ENCODE measurements at places on chromosomes 11 and 22.

DNA sequence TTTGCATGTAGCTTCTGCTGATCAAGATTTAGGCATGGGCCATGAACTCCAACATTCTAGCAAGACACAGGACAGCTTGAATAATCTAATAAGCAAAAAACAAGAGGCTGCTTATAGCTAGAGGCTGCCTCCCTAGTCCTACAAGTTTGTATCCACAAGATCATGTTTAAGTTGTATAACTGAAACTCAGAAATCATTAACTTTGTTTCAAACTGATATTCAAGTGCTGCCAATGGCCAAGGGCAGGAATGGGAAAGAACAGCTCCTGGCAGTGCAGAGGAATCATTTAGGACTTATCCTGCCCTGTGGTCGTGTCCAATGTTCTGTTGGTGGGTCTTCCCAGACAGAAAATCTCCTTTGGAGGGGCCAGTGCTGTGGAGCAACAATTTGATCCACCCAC is 209.6 kb upstream of the DDI1 start:
- no peak for DNase-seq

DNA sequence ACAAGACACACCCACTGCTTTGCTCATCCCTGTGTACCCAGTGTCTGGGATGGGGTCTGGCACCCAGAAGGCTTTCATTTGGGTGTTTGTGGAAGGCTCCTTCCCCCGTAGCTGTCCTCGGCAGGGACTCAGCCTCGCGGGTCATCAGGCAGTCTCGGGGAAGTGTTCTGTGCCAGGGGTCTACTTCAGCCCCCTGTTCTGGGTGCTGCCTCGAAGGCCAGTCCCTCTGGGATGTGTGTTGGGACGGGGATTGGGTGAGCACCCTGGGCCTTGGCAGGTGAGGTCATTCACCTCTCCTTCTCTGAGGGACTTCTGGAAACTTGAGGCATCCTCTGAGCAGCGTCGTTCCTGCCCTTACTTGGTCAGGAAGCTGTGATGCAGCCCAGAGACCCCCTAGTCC is 65.5 kb downstream of the RPUSD4 start:
- no peak for DNase-seq

DNA sequence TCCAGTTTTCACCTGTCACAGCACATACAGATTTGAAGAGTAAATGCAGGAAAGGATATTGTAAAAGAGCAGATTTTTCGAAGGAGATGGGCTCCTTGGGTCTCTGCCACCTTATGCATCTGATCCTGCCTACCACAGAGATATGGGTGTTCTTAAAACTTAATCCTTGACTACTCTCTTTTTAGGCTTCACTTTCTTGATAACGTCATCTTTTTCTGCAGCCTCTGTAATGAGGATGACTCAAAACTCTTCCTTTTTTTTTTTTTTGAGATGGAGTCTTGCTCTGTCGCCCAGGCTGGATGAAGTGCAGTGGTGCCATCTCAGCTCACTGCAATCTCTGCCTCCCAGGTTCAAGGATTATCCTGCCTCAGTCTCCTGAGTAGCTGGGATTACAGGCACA is 7.8 kb downstream of the PRR14L start:
- DNase-seq, result no peak

GRCh38 chr11:102664001-102664752 is 39.0 kb upstream of the MMP20 start:
- DNase-seq, result peak; percentile 47

GRCh38 chr11:68077617-68078582 is 39.1 kb downstream of the TCIRG1 start:
- DNase-seq, result no peak

GRCh38 chr11:78419327-78419726 is 1.7 kb upstream of the GAB2 start:
- DNase-seq, result no peak

GRCh38 chr11:74012074-74012809 is 3.4 kb upstream of the UCP3 start:
- no peak for DNase-seq

GRCh38 chr11:6307876-6308275 is 12.4 kb downstream of the CAVIN3 start:
- no peak for DNase-seq

- no peak for DNase-seq
Observed at GRCh38 chr11:69489031-69489745, 7.7 kb downstream of the LINC01488 start.

Data from WTC11 (cell line).